Non-pigmented ciliary epithelial cell (primary cell): ENCODE measurements at places on chromosomes 7 and 10.

GRCh38 chr7:38069052-38069451, 109.0 kb upstream of the STARD3NL start:
- DNase-seq: no peak

DNA sequence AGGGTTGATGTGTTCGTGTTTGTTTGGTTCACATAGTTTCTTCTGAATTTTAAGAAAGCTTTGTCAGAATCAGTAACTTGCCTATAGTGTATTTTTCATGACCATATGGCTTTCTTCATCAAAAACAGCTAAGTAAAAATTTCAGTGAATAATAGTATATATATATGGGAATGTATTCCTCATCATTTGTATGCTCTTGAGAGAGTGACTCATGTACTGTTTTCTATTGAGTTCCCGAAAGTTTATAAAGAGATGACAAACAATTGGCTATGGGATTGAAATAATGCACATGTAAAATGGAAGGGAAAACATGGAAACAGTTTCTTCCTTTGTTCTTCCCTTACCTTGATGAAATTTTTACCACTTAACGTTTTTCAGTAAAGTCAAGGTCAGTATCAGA, 56.4 kb downstream of the KAT6B start:
- no peak for DNase-seq

DNA sequence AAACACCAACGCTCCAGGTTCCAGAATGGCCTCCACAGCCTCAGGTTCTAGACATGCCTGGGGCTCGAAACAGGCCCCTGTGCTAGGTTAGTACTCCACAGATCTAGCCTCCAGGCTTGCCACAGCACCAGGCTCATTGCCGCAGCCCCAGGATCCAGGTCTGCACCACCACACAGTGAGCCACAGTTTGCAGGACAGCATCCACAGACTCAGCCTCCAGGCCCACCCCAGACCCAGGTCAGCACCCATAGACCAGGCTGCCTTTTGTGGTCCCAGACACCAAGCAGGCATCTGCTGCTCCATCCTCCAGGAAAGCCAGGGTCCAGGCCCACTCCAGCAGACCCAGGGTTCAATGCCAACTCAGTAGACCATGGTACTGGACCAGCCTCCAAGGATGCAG, 132.3 kb upstream of the VSTM2A start:
- no peak for DNase-seq

DNA sequence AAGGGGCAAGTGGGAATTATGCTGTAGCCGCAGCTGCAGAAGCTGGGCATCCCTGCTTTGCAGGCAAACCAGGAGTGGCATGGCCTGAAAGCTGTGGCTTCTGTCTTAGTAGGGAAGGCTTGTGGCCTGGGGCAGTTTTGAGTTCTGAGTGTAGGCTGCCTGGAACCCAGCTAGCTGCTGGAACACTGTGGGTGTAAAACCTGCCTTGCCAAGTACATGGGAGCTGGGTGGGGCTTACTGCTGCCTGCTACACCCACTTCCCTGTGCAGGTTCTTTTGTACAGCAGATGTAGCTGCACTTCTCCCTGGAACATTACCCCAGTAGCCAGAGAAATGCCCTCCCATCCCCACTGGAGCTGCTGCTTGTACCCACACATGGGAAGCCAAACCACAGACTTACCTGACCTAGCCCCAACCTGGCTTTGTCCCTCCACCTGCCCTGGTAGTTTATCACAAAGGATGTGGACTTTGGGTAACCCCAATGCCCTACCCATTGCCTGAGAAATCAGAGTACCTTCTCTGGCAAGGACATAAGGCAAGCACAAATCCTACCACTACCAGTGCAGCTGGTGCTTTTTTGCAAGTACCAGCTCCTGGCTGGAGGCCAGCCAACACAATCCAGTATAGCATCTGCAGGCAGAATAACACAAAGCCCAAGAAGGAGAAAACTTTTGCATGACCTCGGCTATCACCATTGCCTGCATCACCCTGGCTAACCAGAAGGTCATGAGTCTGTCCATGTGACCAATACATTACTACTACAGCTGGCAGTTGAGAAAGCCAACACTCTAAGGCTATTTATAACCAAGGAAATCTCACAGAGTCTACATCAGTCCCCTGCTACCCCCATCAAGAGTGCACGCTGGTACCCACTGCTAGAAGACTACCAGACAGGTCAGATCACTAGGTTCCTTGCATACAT, 26.5 kb upstream of the PPP1R3A start:
- DNase-seq: no peak

DNA sequence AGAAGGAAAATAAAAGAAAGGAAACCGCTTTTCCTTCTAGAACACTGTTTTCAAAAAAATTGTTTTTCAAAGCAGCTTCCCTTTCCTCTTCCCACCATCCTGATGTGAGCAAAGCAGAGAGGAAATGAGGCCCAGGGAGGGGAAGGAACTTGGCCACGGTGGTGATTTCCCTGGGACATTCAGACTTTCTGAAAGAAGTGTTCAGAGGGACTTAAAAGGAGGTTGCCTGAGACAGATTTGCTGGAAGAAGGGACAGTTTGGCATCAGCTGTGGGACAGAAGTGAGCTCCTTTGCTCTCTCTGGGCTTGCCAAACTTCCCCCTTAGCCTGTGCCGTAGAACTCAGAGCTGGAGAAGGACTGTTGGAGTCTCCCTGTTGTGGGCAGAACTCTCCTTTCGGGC, 30.3 kb downstream of the ADCYAP1R1 start:
- no peak for DNase-seq

DNA sequence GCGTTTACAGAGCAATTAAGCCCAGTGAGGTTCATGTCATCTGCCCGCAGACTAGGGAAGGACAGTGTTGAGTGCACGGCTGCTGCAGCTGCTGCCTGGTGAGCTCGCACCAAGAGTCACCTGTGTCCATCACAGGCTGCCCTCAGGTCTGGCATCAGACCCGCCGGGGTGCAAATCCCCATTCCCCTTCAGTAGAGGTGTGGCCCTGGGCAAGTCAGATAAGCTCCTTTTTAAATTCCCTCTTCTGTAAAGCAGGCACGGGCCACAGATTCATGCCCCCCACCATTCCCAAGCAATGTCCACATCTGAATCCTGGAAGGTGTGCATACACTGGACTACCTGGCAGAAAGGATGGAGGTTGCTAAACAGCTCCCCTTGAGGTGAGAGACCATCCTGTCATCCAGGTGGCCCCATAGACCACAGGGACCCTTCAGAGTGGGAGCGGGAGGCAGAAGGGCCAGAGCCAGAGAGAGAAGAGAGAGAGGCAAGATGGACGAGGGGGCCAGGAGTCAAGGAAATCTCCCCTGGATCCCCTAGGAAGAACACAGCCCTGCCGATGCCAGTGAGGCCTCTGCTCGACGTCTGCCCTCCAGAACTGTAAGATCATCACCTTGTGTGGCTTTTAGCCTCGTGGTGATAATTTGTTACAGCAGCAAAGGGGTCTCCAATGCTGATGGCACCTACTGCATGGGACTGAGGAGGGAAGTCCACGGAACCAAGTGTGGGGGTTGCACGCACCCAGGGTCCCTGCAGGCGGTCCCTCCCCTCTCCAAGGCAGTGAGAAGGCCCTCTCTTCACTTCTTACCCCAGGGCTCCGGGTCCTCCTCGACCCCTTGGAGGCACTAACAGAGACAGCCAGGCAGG, 168.8 kb downstream of the TCERG1L start:
- DNase-seq: no peak

- DNase-seq: no peak
These were observed 141.3 kb upstream of the TNRC18 start for GRCh38 chr7:5564894-5565293.

GRCh38 chr10:35063837-35064454, 26.2 kb downstream of the CUL2 start:
- no peak for DNase-seq

DNA sequence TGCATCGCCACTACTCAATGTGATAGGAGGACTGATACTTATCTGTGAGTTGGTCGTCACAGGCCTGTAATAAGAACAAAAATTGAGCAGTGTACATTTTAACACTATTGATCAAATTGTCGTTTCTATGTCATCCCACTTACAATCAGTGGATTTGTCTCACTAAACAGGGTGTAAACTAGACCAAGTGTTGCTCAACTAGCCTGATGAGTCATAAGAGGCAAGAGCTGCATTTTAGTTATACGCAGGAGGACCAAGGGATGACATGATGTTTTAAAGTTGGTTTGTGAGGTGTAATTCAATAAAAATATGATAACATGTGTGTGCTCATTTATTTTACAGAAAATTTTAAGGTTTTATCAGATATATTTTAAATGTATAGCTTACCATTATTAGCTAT, 1239.2 kb downstream of the REEP3 start:
- no peak for DNase-seq

GRCh38 chr7:142455392-142455791, 197.5 kb upstream of the PRSS58 start:
- DNase-seq: no peak

DNA sequence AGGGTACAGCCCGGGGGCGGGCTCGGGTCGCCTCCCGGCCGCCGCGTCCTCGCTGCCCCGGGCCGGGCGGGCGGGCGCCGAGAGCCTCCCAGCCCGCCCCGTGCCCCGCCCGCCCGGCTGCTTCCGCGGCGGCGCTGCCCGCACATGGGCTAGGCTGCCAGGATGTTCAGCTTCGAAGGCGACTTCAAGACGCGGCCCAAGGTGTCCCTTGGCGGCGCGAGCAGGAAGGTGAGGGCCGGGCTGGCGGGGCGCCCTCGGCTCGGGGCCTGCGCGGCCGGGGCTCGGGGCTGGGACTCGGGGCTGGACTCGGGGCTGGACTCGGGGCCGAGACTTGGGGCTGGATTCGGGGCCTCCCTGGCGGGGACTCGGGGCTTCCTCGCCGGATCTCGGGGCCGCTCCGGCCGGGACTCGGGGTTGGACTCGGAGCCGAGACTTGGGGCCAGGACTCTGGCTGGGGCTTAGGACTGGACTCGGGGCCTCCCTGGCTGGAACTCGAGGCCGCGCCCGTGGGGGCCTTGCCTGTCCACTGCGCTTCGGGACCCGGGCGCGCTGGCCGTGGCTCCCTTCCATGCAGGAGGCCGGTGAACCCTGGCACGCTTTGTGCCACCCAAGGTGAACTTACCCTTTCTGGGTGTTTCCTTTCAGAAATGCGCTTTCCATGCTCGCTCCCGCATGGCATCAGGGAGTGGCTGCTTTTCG, 534 bp downstream of the UBE3C start:
- no peak for DNase-seq

GRCh38 chr7:128066858-128067257, 35.6 kb upstream of the LRRC4 start:
- DNase-seq: no peak

- DNase-seq: no peak
These were observed 1.2 kb downstream of the BRAF start for GRCh38 chr7:140923358-140924006.

GRCh38 chr10:121138112-121138860, 287.1 kb downstream of the WDR11 start:
- DNase-seq: no peak
